Right atrium auricular region (tissue), 2 donors: ENCODE measurements at places on chromosomes 7 and 10.
A peak's percentile ranks its signal among the peaks of the same experiment; 100 is the strongest.

- no peak for DNase-seq
Observed at GRCh38 chr10:122499491-122499941, 38.2 kb downstream of the HTRA1 start.

- no peak for DNase-seq
Observed at GRCh38 chr10:22589851-22590514, 124.4 kb downstream of the PIP4K2A start.

- DNase-seq: no peak
Observed at GRCh38 chr10:78626471-78626870, 442.3 kb upstream of the ZMIZ1 start.

- no peak for DNase-seq
Observed at GRCh38 chr10:77027141-77027540, 610.5 kb downstream of the KCNMA1 start.

- DNase-seq: no peak
Observed at GRCh38 chr7:158473221-158473620, 114.4 kb downstream of the PTPRN2 start.

DNA sequence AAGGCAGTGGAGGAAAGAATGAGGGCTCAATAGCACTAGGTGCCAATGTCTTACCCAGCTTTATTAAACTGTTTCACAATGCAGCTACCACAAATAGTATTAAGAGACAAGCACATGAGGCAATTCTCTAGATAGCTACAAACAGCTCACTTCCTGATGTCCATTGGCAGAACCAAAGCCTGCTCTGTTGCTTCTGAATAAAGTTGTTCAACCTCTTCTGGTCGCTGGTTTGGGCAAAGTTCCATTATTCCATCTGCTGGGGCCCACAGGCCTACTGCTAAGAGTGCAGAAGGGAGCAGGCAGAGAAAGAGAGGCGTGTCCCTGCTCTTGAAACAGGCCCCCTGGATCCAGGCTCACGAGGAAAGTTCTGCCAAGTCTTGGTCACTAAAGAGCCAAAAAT, 173.9 kb downstream of the ZNF438 start:
- DNase-seq: peak; percentile 88

DNA sequence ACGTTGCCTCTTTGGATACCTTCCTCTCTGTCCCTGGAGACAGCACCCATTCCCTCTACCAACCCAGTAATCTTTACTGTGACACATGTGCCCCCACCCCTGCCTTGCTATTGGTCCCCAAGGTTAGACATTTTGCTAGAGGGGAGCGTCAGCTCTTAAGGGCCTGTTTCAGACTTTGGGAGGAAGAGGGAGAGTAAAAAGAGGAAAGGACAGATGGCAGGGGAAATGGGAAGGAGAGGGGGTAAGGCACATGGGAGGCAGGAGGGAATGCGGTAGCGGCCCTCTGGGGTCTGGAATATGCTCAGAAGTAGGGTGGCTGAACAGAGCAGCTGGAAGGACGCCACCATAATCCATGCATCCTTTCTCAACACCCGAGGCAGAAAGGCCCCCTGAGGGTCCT, 12.2 kb downstream of the BLNK start:
- DNase-seq: no peak

DNA sequence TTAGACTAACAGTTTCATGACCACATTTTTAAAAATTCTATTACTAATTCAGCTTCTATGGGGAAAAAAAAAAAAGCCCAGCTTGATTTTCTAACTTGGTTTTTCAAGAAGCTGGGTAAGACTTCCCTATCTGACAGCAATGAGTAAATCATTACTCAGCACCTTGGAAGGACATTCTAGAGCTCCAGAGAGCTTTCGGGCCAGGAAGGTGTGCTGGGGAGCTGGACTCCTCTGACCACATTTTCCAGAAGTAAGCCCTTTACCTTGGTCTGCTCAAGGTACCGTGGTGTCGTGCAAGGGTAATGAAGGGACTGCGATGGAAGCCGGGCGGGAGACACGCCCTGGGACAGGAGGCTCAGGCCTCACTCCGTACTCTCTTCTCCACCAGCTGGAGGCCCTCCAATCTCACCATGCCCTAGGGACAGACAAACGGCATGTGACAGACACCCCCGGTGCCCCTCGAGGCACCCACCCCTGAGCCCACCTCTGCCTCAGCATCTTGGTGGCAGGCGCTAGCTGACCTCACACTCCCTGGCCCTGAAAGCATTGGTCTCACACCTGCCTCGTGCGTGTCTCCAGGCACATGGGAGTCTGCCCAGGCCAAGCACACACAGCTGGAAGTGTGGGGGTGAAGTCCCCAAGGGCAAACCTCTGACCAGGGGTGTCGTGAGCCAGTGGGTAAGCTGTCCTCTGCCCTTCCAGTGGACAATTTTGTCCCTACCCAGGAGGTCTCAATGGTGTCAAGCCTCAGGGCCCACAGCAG, 152.1 kb downstream of the OAT start:
- DNase-seq: no peak

GRCh38 chr7:91880016-91880412, 488 bp downstream of the MTERF1 start:
- no peak for DNase-seq

DNA sequence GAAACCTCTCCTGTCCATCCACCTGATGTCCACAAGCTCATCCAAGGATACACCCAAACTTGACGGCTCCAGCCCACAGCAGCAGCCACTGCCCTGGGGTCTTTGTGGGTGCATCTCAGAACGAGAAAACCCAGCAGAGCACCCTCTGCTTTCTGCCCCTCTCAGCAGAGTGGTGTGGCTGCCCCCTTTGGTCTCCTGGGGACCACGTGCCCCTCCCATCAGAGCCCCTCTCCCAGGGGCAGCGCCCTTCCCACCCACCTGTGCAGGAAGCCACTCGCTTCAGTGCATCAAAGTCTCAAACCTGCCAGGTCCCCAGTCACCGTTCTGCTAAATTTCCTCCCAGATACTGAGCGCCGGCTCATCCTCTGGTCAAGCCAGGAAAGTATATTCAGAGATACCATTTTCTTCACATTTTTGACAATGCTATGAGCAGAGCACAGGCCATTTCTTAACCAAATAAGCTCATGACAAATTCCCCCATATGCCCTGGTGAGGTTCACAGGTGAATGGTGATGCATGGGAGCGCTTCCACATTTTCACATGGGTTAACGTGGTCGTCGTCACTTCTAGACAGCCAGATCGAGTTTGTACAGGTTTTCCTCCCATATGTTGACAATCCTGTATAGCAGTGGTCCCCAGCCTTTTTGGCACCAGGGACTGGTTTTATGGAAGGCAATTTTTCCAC, 32.4 kb downstream of the CAMK2B start:
- peak; percentile 34 for DNase-seq

- DNase-seq: no peak
Observed at GRCh38 chr7:103972779-103973434, 16.6 kb downstream of the RELN start.

DNA sequence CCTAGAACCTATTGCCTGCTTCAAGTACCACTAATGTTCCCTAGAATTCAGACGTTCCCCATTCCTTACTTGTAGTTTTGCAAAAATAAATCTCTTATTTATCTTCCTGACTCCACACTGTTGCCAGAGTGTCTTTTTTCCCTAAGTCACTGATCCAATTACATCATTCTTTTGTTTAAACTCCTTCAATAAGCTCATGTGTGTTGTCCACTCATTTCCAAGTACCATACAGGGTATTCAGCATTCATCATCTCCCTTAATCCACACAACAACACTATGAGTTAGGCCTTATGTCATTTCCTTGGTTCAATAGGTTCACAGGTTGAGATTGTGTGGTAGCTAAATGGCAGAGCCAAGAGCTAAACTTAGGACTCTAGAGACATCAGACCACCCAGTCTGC, 119.9 kb upstream of the RHOBTB1 start:
- DNase-seq: no peak
